ENCODE measurements at places on chromosomes 5 and 9.

- DNase-seq, result no peak
Measured at GRCh38 chr5:146013761-146014160, 77.4 kb downstream of the SH3RF2 start.

GRCh38 chr9:14365670-14366069 is 51.7 kb upstream of the NFIB start:
- no peak for DNase-seq

GRCh38 chr5:1883120-1883924 is 597 bp upstream of the IRX4 start:
- DNase-seq, result no peak

DNA sequence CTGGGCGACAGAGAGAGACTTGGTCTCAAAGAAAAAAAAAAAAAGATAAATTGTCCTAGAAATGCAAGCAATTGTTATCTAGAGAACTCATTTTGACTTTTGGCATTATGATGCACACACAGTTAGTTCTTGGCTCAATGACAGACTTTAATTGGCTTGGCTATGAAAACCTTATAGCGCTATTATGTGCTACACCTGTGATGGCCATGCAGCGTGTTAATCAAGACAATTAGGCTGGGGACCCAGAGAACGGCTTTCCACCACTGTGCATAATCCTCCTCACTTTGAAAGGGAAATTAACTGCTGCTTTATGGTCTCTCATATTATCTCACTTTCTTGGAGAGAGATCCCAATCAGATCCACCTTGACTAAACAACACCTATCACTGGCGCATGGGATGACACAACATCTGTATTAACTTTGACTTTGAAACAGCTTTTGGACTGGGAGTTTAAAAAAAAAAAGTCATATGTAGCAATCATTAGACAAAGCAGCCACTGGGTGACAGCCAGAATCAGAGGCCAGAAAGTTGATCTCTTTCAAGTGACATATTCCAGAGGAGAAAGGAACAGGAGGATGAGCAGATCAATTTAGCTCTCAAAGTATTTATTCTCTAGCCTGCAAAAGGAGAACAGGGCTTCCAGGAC is 132.5 kb downstream of the PPP2R2B start:
- DNase-seq, result no peak

DNA sequence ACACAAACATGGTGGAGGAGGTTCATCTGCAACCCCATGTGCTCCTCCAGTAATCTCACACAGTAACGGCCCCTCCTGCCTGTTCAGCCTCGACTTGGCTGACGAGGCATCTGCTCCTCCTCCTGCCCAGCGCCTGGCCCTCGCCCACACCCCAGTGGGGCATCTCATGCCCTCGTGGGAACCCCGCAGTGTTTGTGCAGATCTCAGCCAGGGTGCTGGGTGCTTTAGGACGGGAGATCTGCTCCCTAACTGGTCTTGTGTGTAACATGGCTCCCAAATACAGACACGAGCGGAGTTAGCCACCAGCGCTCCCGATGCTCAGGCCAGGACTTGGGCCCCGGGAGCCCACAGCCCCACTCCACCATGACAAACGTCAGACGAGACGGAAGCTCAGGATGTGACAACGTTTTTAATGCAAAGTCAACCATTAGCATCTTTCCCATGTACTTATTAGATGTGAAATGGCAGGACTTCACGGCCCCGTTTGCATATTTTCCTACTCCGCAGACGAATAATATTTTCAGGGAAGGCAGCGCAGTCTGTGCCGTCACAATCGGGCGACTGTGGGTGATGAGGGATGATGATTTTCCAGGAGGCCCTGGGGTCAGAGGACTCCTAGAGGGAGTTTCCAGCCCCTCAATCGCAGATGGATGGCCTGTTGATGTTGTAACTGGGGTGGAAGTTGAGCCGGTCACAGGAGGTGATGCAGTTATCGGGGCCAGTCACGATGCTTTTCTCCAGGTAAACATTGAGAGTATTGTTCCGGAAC is 5.5 kb upstream of the MRPS2 start:
- no peak for DNase-seq

GRCh38 chr9:71355884-71356283 is 234.5 kb upstream of the TRPM3 start:
- no peak for DNase-seq

DNA sequence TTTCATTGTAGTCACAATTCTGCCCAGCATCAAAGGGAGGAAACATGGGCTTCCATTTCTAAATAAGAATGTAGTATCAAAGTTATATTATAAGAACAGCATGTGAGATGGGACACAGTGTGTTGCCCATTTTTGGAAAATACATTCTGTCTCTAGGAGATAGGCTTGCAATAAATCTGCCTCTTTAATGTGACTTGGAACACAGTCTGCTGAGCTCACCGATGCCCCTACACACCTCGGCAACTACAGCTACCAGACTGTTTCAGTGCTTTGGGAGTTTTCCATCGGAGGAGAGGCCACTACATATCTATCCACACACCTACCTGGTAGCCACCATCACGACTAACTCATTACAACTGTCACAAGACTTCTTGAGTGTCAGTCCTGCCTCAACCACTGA is 18.9 kb upstream of the FCHO2 start:
- no peak for DNase-seq

DNA sequence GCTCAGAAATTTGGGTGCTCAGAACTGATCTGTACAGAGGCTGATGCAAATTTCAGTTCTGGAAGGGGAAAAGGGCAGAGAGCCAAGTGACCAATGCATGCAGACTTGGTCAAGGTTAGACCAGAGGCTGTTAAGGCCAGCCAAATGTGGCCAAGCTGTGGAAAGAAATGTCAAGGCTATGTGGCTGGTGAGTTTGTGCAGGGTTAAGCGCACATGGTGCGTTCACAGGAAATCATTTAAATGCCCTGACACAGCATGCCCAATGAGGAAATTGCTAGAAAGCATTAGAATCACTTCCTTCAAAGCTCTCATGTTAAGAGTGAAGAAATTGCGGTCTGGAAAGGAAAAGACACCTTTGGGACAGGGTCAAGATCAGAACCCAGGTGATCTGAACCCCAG is 58.0 kb downstream of the PTPN3 start:
- no peak for DNase-seq

GRCh38 chr9:36873247-36873875 is 160.7 kb downstream of the PAX5 start:
- peak; percentile 81 for DNase-seq

GRCh38 chr9:1400983-1401382 is 350.8 kb downstream of the DMRT2 start:
- no peak for DNase-seq

DNA sequence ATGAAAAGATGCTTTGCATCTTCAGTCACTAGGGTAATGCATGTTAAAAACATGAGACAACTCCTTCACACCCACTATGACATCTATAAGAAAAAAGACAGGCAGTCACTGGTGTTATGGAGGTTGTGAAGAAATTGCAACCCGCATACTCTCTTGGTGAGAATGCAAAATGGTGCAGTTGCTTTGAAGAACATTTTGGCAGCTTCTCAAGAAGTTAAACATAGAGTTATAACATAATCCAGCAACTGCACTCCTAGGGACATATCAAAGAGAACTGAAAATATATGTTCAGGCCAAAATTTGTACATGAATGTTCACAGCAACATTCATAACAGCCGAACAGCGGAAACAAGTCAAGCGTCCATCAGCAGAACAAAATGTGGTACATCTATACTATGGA is 46.3 kb upstream of the TBC1D9B start:
- no peak for DNase-seq

DNA sequence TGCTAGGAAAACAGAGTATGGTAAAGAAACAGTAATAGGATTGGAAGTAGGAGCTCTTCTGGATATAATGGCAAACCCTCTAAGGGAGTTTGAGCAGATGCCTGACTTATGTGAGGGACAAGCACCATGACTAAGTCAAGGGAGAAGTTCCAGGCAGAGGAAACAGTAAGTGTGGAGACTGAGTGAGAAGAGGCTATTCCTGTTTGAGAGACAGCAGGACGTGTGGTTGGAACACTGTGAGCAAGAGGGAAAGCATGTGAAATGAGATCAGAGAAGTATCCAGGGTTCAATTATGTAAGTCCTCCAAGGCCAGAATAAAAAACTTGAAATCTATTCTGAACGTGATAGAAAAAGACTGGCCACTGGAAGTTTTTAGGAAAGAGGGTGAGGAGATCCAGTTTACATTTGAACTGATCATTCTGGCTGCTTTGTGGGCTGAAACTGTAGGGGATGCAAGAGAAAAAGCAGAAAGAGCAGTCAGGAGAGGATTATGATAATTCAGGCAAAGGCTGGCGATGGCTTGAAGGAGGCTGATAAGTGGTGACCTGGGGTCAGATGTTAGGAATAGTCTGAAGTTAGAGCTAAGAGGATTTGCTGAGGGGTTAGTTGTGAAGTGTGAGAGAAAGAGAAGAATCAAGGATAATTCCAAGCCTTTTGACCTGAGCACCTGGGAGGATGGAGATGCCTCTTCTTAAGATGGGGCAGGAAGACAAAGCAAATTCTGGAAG is 19.2 kb downstream of the DMAC1 start:
- DNase-seq, result no peak

GRCh38 chr9:126781186-126782052 is 23.4 kb upstream of the ZBTB43 start:
- DNase-seq, result peak; percentile 52

- no peak for DNase-seq
Measured at GRCh38 chr5:172722327-172722815, 48.6 kb downstream of the DUSP1 start.

GRCh38 chr5:39158786-39159185 is 60.6 kb downstream of the FYB1 start:
- no peak for DNase-seq

GRCh38 chr9:73183917-73184861 is 32.5 kb downstream of the ANXA1 start:
- no peak for DNase-seq

DNA sequence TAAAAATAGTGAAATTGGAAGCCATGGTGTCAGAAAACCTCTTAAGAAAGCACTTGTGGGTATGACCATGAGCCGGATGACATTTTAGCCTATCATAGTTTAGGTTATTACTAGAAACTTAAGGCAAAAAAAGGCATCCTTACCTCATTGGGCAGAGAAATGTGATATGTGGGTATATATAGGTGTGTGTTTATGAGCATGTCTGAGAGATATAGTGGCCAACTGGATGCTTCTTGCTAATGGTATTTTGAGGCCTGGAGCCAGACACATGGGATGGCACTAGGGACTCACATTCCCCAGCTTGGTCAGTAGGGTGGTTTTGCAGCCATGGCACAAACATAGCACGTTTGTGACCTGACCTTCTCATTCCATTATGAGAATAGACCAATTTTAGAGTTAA is 295.6 kb upstream of the MEF2C start:
- no peak for DNase-seq

GRCh38 chr9:124251204-124251603 is 6.5 kb upstream of the NEK6 start:
- no peak for DNase-seq

DNA sequence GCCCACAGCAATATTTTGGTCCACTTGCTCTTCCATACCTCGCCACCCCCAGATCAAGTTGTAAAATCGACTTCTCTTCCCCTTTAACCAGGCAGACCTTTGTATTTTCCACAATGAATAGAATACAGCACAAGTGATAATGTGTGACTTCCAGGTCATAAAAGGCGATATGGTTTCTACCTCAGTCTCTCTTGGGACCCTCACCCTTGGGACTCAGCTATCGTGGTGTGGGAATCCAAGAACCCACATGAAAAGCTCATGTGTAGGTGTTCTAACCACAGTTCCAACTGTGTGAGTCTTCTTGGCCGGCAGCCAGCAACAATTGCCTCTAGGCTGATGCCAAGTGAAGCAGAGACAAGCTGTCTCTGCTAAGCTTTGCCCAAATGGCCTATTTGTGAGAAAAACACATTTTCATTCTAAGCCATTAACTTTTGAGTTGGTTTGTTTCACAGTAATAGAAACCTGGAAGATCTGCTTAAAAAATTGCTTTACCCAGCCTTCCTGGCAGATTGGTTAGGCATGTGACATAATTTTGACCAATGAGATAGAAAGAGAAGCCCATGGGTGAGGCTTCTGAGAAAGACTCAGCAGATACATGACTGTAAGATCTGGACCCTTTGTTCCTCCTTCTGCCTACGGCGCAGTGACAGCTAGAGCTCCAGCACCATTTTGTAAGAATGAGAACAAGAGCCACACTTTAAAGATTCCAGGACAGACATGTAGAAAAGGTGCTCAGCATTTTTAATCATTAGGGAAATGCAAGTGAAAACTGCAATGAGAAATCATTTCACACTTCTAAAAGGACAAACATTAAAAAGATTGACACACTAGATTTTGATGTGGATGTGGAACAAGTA is 18.3 kb upstream of the MLLT3 start:
- no peak for DNase-seq

GRCh38 chr9:90906316-90907055 is 104.9 kb downstream of the SYK start:
- no peak for DNase-seq

DNA sequence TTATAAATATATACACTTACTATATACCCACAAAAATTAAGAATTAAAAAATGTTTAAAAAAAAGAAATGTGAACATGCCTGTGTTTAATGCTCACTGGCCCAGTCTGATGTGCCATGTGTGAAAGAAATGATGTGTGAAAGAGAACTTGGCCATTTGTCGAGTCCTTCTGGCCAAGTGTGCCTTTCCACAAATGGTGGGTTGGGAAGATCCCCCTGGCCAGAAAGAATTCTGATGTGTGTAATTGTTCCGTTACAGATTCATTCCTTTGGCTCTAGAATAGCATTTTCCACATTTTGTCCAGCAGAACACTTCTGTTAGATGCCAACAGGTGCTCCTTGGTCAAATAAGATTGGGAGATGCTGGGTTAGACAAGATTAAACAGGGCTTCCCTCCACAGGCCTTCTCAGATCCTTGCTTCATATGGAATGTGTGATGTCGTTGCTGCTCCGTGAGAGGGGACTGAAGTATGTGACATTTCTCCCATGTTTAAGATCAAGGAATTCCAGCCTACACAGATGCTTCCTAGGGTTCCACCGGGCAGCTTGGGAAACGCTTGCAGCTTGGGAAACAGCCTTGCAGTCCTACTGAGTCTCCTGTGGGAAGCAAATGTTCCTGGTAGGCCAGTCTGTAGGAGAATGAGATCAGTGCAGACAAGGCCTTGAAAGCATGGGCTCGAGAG is 32.1 kb downstream of the GDNF start:
- no peak for DNase-seq

DNA sequence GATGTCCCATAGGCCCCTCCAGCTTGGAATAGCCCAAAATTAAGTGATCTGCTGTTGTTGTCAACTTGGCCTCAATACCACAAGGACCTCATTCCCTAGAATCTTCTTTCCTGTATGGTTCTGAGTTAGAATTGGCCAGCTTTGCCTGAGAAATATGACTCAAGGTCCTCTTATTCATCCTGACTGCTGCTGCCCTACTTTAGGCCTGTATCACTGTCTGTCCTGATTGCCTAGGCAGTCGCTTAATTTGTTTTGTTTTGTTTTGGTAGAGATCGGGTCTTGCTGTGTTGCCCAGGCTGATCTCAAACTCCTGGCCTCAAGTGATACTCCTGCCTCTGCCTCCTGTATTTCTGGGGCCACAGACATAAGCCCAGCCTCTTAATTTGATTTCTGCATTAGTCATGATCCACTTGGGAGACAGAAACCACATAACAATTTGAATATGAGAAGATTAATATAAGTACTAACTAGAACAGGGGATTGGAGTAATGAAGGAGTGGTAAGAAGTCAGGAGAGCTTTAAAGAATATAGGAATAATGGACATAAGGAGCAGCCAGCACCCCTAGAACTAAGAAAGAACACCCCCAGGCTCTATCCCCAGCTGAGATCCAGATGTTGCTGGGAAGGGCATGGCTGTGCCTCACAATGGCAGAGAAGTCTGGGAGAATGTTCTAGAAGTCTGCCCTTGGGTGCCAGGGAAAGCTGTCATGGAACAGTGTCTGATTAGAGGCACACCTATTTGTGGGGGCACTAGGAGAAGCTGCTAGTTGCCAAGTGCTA is 4.6 kb downstream of the TEX53 start:
- DNase-seq, result no peak

GRCh38 chr5:56616454-56617160 is 198.7 kb upstream of the MAP3K1 start:
- DNase-seq, result no peak

Data from D721Med (cell line).